Activated CD4-positive, CD25-positive, alpha-beta regulatory T cell (primary cell): ENCODE measurements at places on chromosomes 16 and 17.

- DNase-seq: no peak
Measured at GRCh38 chr16:57329718-57330327, 28.8 kb upstream of the CCL22 start.

DNA sequence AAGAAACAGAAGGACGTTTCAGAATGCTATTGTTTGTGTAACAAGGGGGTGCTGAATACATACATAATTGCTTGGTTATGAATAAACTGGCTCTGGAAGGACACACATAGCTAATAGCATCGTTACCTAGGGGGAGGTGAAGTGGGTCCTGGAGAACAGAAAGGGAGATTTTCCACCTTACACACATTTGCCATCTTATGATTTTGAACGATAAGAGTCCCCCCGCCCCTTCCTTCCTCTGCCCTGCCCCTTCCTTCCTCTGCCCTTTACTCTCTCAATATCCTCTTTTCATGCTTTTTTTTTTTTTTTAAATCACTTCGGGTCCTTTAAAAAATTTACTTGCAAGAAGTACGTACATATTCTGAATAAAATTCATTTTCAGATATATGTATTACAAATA is 902 bp upstream of the DHRS7B start:
- peak; percentile 33 for DNase-seq

DNA sequence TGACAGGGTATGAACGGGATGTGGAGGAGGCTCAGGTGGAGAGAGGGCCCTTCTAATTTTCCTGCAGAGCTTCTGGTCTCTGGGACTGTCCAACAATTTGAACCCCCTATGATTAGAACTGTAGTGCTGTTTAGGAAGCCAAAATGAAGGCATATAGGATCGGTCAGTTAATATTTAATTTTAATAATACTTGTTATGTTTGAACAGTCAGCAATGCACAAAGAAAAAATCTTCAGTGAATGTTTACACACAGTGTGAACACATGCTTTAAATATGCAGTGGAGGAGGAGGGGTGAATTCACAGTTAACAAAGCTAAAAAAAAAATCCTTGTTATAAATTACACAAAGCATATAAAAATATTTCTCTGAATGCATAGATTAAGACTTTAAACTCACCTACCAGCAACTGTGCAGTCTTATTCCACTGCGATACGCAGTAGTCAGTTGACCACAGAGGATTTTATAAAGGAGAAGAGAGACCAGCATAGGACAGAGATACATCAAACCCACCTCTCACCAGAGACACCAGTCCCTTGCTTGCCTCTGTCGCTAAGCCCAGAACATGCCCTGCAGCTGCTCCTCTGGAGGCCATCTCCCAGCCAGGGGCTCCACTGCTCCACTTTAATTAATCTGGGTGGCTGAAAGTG is 14.6 kb downstream of the ANKRD40 start:
- DNase-seq: no peak

DNA sequence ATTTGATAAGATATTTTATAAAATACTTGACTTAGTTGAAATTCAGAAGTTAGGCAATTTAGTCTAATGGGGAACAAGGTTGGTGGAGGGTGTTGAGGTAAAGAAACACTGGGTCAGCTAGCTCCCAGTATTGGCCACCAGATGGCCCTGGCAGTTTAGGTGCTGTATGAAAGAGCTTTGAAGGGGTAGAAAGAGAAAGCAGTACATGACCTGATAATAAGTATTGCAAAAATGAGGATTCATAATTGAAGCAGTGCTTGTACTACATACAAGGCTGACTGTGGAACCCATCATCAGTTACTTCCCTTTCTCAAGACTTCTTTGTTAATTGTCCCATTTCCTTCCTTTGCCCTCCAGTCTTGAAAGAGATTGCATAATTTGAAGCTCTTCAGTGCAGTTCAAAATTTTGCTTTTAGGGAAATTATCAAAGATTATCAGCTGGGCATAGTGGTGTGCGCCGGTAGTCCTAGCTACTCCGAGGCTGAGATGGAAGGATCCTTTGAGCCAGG is 29.4 kb downstream of the TANC2 start:
- no peak for DNase-seq

- DNase-seq: no peak
Measured at GRCh38 chr16:7405166-7405565, 72.5 kb downstream of the RBFOX1 start.

GRCh38 chr17:35489944-35490343 is 41.4 kb upstream of the SLFN13 start:
- no peak for DNase-seq

DNA sequence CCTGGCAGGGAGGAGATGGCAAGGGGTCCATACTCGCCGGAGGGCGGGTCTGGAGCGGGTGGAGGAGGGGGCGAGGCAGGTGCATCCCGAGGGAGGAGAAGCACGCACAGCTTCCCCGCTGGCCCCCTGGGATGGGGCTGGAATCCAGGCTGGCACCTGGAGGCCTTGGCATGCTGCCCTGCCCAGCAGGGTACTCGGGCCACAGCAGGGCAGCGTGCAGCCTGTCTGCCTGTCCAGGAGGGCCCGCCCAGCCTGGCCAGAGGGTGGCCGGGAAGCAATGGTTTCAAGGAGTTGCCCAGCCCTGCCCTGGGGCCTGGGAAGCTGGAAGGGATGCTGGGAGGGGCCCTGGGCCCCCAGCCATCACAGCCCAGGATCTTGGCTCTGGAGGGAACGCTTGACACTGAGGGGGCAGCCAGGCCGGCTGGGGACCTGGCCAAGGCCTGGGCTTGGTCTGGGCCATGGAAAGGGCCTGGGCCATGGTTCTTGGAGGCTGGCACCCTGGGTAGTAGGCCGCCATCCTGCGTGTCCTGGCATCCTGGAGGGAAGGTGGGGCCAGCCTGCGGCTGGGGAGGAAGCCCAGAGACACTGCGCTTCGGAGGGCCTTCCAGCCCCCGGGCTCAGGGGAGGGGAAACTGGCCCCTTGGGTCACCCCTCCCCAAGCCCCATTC is 1.1 kb downstream of the GLIS2 start:
- DNase-seq: no peak

GRCh38 chr16:89418352-89418751 is 72.0 kb downstream of the ANKRD11 start:
- DNase-seq: no peak

GRCh38 chr17:77011173-77012011 is 129.4 kb upstream of the SEC14L1 start:
- peak; percentile 20 for DNase-seq

DNA sequence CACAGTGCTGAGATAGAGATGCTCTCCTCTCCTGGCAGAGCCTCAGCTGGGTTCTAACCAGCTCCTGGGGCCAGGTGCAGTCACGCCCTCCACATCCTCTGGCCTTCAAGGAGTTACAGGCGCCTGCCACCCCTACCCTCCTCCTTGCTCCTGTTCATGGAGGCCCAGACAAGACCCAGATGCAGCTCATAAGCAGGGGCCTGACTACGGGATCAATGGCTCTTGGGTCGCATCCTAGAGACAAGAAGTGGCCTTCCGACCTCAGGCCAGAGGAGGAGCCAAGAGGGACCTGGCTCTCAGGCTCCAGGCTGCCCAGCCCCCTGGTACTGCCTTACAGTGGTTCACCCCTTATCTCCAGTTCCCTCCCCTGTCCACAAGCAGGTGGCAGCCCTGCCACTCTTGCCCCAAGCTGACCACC is 23.0 kb downstream of the ARHGAP27 start:
- no peak for DNase-seq

DNA sequence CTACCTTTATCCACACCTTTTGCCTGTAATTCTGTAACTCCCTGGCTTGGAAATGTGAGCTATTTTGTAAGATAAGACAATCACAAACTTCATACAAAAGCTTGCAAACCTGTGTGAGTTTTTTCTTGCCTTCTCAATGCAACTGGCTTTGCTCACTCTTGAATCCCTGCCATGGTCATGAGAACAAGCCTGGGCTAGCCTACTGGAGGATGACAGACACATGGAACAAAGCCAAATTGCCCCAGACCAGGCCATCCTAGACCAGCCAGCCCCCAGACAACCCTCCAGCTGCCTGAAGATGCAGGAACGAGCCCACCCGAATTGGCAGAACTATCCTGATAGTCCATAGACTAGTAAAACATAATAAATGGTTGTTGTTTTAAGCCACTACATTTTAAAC is 466.6 kb upstream of the ERCC4 start:
- DNase-seq: no peak

GRCh38 chr16:60755907-60756306 is 1280.3 kb downstream of the CDH8 start:
- no peak for DNase-seq

DNA sequence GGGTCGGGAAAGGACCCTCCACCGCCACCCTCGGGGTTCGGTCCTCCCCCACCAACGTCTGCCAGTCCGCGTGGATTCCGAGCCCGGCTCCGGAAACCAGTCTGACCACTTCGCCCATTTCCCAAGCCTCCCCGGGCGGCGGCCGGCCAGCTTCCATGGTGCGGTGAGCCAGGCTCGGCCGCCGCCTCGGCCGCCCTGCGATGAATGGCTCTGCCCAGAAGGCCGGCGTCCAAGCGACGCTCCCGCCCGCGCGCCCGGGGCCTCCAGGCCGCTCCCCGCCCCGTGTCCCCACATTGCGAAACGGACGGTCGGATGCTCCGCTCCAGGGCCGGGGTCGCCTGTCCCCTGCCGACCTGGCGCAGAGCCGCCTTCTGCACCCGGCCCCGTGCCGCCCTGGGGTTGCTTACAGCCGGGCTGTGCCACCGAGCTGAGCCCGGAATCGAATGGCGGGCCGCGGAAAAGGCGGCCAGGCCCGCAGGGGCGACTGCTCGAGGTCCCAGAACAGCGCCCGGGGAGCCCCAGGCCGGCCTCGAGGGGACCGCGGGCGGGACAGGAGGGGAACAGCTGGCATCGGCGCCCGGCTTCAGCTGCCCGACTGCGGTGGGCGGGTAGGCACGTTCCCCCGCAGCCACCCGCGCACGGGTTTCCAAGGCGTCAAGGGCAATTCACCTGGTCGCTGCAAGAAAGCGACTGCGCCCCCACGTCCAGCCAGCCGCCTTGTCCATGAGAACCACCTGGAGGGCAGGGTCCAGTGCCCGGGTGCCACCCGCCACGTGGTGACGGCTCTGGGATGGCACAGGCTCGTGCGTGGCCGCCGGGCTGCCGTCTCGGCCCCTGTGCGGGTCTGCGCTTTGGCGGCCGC is 18.3 kb upstream of the CBX8 start:
- DNase-seq: no peak

GRCh38 chr17:46199379-46199778 is 6.2 kb upstream of the KANSL1 start:
- no peak for DNase-seq

GRCh38 chr17:17783116-17783824 is 53.5 kb downstream of the SREBF1 start:
- peak; percentile 29 for DNase-seq

DNA sequence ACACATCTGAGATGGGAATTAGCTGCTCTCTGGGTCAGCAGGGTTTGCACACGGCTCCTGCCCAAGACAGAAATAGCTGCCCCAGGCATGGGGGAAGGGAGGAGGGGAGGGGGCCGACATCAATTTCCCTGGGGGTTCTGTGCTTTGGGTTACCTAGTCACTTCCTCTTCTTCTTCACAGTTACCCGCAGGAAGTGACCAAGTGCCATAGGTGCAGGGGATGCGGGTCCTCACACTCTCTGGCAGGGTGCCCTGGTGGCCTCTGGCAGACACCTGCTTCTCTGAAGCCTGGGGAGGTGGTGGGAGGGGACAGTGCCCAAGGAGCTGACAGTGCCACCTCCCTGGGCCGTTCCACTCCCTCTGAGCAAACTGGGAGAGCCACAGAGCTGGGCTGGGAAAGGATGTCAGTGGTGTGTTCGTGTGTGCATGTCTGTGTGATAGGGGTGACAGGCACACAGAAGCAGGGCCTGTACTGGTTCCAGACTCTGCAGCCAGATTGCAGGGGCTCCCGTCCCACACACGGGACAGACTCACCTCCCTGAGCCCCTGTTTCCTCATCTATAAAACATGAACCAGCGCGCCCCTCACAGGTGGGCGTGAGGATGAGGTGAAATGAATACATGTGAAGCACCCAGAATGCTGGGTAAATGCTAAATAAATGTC is 18.2 kb downstream of the SCN4A start:
- no peak for DNase-seq

GRCh38 chr17:64244165-64244564 is 18.9 kb downstream of the TEX2 start:
- DNase-seq: no peak

GRCh38 chr17:34727601-34728000 is 148.2 kb downstream of the TMEM132E start:
- no peak for DNase-seq

DNA sequence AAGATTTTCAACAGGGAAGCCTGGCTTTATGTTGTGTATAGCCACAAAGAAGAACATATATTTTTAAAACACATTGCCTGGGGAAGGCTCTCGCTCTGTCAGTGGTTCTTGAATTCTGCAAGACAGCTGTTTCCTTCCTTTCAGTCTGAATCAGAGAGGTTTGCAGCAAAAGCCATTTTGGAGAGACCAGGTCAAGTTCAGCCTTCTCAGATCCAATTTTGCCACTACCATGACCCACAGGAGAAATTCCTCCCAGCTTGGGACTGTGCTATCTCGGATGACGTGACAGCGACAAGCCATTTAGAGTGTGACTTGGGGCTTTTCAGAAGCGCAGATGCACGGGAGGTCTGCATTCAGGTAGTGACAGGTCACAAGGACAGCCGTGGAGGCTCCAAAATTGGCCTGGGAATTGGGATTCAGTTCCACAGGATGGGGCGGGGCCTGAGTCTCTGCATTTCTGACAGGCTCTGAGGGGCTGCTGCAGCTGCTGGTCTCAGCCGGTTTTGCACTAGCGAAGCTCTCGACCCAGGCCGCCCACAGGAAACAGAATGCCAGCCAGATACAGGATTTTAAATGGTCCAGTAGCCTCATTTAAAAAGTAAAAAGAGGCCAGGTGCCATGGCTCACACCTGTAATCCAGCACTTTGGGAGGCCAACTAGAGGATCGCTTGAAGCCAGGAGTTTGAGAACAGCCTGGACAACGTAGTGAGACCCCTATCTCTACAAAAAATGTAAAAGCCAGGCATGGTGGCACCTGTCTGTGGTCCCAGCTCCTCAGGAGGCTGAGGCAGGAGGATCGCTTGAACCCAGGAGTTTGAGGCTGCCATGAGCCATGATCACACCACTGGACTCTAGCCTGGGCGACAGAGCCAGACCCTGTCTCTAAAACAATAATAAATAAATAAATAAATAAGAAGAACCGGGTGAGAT is 196.6 kb upstream of the CIBAR2 start:
- DNase-seq: no peak

GRCh38 chr17:46782250-46782953 is 36.1 kb downstream of the WNT3 start:
- no peak for DNase-seq

GRCh38 chr17:4073983-4074830 is 68.6 kb downstream of the ZZEF1 start:
- DNase-seq: no peak
